Stimulated activated CD8-positive, alpha-beta memory T cell treated with anti-CD3 and anti-CD28 coated beads, Interleukin-4, amount 100 ng/mL, for 1 hour (primary cell): ENCODE measurements at places on chromosomes 6 and 20.

- no peak for DNase-seq
Observed at GRCh38 chr6:148419430-148419829, 76.8 kb downstream of the SASH1 start.

DNA sequence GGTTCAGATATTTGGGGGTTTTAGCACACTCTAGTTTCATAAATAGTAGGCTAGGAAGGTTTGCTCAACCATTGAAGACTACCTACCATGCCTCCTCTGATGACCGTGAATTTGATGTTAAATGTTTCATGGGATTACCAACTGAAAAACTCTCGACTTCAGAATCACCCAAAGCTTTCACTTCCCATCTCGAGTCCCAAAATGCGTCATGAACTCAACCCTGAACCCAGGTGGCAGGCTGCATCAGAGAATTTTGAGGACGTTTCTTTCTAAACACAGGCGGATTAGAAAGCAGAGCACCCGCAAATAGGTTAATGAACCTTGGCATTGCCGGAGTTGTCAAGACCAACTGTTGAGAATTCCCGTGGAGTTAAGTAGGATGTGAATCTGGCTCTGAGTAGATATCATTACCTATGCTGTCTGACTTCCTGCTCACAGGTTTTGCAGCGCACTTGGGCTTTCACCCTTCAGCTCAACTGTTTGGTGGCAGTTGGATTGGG, 98.4 kb upstream of the ADTRP start:
- no peak for DNase-seq

DNA sequence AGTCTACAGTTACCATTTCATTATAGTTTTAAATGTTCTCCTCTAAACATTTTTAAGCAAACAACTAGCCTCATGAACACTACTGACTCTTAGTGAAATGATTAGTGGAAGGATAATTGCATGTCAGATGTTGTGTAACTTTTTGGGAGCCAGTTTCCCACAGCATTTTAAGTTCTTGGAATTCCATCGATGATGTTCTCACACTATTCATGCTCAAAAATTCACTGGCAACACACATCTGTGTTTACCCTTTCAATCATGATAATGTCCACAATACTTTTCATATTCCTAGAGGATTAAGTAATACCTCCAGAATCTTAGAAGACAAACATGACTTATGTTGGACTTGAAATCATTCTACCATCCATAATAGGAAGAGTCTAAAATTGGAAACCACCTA, 678.1 kb upstream of the ID4 start:
- no peak for DNase-seq

GRCh38 chr6:151475653-151476523, 17.9 kb upstream of the CCDC170 start:
- peak; percentile 22 for DNase-seq

DNA sequence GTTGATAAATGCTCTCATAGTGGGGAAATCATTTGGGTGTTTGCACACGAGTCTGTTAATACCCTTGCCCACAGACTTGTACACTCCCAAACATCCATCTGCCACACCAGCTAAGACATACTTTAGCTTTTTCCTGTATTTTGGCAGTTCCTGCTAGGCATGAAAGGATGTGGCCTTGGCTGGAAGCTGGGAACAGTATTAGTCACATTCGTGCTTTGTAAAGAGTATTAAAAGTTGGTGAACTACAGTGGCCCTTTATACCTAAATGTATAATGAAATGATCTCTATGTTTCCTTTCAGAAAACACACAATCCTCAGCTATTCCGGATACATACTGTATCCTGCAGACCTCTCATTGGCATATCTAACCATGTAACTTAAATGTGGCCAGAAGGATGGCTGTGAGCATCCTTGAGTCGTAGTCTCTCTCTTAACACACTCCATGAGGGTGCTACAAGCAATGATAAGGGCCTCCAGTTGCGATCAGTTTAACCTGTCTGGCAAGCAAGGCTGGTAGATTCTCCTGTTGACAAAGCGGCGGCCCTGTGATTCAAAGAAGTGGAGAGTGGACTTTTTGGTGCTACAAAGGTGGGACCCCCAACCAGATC, 1.5 kb downstream of the LEMD2 start:
- DNase-seq = no peak

- no peak for DNase-seq
Observed at GRCh38 chr6:3345836-3346235, 87.1 kb downstream of the PSMG4 start.

GRCh38 chr20:23078351-23079015, 7.6 kb downstream of the CD93 start:
- DNase-seq = no peak

DNA sequence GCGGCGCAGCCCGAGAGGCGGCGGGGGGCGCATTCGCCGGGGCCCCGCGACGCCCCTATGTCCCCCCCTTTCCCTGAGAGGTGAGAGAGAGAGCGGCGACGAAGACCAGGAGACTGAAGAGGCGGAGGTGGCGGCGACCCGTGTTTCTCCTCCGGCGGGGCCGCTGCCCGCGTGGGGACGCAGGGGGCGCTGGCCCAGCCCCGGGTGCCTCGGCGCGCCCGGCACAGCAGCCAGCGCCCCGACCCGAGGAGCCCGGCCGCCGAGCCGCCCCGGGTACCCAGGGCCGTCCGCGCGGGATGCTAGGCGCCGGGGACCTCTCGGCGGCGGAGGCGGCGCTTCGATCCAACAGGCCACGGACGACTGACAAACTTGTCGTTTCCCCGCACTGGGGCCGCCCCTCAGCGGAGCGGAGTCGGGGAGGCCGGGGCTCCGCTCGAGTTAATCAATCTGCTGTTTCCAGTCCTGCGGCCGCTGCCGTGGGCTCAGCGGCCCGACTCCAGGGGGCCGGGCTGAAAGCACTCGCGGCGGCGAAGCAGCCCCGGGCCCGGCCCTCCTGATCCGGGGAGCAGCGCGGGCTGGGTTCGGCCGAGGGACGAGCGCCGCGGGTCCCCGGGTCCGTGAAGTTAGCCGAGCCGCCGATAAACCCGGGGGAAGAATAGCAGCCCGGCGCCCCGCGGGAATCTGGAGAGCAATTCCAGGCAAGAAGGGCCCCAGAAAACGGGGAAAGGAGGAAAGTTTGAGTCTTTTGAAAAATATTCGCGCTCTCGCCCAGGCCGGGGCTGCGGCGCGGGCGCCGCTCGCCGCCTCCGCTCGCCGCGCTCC, 631 bp downstream of the MDGA1 start:
- no peak for DNase-seq

DNA sequence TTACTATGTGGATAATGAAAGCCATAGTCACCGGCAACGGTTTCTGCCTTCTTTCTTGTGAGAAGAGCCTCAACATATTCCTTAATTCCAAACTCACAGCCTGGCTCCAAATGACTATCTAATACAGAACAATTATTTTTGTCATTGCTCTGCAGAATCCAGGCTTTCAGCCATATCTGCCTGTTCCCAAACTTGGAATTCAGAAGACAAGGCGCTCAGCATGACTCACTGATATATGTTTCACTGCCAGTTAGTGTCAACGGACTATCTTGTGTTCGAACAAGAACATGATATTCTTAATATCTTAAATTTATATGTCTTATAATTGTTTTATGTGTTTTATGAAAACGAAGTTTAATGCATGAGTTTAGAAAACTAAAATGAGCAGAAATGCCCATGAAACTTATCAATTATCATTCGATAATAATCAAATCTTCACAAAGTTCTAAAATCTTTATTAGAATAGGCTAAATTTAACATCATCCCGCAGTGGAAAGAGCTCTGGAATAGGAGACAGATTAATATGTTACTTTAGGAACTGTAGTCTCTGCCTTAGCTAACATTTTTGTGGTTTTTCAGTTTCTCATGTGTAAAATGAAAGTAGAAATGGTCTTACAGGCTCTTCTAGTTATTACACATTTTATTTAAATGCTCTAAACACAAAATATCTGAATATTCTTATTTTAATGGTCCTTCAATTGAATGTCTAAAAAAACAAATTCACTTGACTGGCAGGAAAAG, 669.3 kb upstream of the GJE1 start:
- DNase-seq = no peak

DNA sequence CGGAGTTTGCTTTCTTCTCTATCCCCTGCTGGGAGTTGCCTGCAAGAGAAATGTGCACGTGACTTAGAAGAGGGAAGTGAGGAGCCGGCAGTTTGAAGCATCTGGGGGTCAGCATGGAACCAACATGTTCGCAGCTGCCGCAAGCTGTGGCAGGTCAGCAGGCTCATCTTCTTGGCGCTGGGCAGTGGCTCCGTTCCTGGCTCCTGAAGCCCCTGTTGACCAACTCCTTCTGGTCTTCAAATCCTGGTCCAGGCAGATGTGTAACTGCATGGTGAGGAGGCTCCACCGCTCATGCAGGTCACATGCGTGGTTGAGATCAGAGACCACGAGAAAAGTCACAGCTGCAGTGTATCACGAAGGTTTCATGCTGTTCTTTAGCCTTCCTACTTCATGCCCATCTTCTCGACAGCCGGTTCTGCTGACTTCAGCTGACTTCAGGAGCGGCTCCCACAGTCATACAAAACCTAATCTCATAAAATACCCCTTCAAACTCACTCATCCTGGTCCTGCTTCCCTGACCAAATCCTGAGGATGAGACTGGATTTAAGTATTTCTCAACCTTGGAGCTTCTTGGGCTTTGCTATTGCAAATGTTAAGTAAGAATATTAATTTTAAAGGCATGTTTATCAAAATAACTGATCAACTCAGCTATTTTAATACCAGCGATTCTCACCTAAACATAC, 44.9 kb upstream of the BCAS1 start:
- DNase-seq = no peak

DNA sequence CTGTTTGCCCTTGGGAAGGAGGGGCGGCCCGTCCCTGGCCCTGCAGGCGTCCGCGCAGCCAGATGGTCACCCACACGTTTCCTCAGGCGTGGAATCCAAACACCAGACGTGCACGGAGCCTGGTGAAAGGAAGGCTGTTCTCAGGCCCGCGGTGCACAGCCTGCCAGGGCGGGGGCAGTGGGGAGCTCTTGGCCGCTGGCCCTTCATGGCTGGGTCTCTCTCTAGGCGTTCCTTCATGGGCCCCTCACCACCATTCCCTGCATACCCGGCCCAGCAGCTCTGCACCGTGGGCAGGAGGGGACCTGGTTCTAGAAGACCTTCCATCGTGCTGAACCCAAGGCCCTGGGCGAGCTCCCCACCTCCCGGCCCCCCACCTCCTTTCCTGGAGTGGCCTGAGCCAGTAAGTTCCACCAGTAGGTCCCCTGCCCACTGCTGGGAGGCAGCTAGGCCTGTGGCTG, 30.4 kb upstream of the SMOC2 start:
- DNase-seq = no peak

DNA sequence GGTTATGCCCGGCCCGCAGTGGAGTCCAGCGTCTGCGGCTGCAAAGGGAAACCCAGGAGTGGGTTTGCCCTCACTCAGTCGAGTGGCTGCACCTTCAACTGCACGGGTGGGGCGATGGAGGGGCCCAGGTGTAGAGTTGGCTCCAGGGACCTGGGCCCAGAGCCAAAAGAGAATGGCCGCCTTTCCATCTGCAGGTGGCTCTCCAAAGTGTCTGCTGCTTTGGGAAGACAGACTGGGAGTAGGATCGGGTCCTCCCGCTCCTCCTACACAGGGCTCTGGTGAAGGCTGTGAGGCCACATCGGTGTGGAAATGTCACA, 80.1 kb downstream of the PTPN1 start:
- DNase-seq = no peak

DNA sequence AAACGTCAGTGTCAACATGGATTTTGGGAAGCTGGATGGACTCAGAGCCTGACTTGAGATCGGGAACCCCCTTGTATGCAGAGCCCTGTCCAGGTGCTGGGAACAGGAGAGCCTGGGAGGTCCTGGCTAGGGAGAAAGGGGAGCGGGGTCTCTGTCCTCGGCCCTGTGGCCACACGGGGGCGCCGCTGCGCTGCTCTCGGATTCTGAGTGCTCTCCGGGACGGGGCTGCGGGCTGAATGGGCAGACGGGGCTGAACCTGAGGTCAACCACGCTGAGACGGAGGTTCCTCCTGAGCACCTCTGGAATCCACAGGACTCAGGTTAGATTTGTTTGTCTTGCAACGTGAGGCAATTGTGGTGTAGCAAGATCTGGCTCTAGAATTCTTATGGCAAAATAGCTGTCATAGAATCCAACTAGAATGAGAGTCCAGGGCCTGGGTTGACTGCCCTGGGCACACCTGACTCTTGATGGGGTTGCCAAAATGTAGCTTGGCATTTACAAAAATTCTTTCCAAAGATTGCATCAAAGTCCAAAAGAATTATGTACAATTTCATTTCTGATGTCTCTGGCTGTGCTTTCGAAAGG, 20.6 kb upstream of the HLA-F start:
- peak; percentile 54 for DNase-seq

DNA sequence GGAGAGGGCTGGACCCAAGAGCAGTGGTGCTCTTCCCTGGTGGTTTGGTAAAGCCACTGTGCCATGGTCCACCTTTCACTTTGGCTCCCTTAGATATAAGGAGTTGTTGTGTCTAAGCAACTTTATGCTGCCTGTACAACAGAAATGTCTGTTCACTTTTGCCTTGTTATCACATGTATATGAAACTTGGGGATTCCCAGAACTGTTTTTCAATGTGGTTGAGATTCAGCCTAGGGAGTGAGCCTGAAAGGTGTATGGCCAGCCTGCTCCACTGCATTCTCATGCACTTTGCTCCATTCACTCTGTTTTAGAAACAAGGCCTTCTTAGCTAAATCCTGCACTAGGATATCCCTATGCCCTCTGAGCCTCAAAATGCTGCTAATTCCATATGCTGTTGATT, 234.5 kb upstream of the THEMIS start:
- no peak for DNase-seq

DNA sequence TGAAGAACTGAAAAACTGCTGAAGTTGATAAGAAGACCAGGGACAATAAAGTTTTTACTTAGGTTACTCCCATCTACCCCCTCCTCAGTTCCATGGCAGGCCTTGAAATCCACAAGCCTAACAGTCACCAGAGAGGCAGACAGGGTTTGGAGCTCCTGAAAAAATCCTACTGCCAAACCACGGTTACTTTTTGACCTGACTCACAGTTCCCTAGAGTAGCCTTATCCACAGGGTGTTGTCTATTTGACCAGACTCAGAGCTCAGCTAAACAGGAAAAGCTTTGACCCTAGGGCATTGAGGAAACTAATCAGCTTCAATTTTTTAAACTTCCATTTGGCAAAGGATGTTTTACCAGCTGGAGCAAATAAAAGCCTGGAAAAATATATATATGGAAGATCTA, 257.7 kb upstream of the NT5E start:
- no peak for DNase-seq

DNA sequence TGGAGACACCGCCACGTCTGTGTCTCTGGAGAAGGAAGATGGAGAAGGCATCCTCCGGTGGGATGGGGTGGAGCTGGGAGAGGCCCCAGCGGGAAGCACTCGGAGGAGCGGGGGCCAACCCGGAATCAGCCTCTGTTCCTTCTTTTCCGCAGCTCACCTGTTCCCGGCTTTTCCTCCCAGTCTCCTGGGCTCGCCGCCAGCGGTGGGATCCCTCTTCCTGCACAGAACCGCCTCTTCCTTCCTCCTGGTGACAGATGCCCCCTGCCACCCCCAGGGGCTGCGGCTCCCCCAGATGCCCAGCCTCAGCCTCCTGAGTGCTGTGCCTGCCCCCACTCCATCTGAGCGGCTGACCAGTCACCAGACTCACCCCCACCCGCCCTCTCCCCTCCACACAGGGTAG, 23.3 kb downstream of the RAMACL start:
- DNase-seq = no peak

GRCh38 chr6:10396785-10397184, 18.1 kb downstream of the TFAP2A start:
- no peak for DNase-seq
